ENCODE measurements at places on chromosomes 16 and 17.

DNA sequence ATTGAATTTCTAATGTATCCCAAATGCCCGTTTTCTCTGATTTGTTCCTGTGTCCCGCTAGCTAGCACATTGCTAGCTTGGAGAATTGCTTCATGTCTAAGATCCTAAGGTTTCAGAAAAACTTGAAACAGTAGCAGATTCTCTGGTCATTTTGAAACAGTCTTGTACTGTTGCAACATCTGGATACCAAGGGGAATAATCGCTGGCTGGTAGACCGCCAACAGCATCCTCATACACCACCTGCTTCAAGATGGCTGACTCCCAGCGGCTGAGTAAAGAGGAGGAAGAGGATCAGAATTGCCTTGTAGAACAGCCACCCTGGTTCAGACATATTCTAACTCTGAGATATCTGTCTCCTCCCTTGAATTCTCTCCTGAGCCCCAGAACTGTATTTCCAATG, 226.7 kb upstream of the ELAC2 start:
- no peak for DNase-seq

GRCh38 chr16:5678371-5678770, 580.8 kb upstream of the EEF2KMT start:
- no peak for DNase-seq

- no peak for DNase-seq
These were observed 110.8 kb upstream of the SMURF2 start for GRCh38 chr17:64772845-64773299.

DNA sequence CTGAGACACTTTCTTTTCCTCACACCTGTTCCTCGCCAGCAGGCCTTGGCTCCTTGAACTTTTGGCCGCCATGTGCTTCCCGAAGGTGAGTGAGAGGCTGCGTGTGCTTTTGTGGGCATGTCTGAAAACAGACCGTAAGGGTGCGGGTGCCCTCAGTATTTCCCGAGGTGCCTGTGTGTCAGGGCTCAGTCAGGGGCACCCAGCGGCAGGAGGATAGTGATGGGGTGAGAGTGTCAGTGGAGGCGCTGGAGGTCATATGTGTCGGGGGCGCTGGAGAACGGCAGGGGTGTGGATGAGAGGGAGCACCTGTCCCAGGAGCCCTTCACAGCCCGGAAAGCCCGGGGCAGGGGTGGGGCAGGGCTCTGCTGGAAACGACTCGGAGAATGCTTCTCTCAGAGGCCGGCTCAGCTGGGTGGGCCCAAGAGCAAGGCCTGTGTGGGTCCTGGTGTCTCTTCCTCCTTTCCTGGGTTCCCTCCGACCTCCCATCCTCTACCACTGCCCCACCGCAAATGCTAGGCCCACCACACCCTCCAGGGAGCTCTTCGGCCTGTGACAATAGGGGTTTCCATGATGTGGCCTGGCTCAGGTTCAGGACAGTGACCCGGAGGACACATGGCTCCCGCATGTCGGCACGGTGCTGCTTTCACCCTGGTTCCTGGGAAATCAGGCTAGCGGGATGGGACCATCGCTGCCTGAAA, 451 bp downstream of the IL32 start:
- DNase-seq: no peak

DNA sequence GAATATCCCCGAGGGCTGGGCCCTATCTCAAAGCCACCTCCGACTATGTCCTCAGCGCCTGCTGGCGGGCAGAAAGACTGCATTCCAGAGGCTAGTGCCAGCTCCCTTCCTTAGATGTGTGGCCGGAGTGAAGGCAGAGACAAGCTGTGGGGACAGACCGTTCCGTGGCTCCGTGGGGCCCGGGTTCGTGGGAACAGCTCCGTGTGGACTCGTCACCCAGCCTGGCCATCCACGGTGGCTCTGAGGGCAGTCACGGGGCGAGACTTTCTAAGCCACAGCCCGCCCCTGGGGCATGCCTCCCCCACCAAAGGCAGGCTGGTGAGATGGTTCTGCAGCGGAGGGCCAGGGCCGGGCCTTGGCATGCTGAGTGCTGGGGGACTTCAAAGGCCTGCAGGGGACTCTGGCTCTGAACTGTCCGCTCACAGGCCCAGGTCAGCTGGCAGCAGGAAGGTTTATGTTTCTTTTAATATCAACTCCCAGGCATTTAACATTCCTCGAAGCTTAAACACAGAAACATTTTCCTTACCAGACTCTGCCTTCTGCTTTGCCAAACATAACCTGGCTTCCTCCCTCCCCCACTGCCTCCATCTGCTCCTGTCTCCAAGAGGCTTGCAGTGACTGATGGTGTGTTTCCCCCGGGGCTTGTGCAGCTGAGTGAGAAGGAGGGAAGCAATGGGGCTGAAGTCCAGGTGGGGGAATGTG, 50.4 kb downstream of the TIMM22 start:
- no peak for DNase-seq

- DNase-seq: no peak
These were observed 103.3 kb upstream of the CACNG3 start for GRCh38 chr16:24152826-24153225.

DNA sequence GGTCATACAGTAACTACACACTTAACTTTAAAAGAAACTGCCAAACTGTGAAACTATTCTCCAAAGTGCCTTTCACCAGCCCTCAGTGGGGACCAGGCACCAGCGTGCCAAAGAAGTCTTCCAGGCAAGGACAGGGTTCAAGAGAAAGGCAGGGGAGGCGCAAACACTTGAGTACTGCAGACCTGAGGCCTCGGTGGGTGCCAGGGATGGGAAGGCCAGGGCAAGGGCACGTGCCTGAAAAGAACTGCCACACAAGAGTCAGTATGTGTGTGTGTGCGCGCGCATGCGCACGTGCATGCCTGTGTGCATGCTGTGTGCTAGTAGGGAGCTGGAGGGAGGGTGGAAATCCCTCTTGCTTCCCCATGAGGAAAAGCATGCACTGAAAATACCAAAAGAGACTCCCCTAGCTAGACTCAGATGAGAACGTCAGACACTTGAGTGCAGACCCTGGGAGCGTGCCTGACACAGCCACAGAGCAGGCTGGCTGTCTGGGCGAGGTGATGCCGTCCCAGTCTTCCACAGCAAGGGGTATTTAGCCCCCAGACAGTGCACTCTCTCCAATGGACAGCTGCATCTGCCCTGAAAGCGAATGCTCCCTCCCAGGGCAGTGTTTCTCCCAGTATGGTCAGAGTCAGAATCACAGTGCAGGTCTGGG, 40.1 kb upstream of the GSG1L start:
- DNase-seq: no peak

GRCh38 chr16:61820398-61820797, 215.8 kb downstream of the CDH8 start:
- DNase-seq: no peak

- no peak for DNase-seq
These were observed 2.2 kb upstream of the BAHCC1 start for GRCh38 chr17:81392909-81393654.

GRCh38 chr17:28384281-28385036, 13.0 kb downstream of the SARM1 start:
- peak; percentile 62 for DNase-seq

DNA sequence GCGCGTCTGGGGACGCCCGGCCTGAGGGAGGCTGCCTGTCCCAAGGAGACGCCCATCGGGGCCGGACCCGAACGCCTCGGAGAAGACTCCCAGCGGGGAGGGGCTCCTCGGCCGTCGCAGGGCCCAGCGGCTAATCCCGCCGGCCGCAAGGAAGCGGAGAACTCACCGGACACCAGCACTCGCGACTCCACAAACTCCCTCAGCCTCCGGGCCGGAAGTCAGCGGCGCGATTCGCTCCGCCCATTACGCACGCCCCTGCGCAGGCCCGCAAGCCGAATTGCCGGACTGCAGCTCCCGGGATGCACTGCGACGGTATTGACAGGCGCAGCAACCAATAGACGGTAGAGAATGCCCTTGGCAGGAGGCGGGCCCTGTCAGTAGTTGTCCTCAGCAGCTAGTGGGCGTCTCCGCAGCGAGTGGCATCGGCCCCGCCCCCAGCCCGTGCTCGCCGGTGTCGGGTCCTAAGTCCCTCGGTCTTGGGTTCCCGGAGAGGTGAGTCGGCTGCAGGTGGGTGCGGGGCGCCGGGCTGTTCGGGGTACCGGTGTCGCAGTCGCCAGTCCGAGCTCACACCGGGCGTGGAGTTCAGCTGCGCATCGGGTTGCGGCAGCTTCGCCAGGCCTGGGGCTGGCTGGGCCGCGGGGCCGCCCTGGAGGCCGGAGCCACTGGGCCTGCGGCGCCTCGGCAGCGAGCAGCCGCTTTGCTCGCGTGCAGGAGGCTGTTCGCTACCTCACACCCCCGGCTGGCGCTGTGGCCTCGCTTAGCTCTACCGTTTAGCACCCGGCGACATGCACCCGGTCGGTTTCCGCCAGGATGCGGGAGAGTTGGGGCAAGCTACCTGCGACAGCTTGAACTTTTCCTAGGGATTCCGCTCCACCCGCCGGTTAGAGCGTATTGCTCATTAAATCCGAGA, at the start of the genes ZNF174 and ZSCAN32:
TSS of gene ZNF174 (plus strand) at position 437 of the 910 bp plus-strand sequence. CDS start 790 bp downstream, outside the sequence.
TSS of gene ZSCAN32 (minus strand) at position 226 of the 910 bp plus-strand sequence. CDS start 3,447 bp downstream, outside the sequence.
- peak; percentile 99 for DNase-seq

DNA sequence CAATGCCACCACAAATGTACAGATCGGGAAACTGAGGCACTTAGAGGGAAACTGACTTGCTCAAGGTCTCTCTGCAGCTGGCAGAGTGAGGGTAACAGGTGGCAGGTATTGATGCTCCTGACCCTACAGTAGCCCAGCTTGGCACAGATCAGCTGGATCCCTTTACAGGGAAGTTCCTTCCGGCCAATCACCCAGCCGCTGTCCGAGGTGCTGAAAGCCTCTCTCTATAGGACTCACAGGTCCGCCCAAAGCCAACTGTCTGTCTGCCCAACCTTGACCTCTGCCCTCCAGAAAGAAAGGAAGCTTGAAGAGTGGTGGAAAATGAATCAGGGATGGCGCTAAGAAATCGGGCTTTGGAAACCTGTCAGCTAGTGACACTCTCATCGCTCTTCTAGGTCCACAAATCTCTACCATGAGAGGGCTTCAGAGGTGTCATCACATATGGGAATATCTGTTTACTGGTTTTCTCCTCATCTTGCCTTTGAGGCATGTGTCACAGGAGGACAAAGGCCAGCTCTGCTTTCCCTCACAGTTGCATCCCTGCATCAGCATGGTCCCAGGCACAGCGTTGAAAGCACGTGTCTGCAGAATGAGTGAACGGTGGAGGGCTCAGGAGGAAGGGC, 246.2 kb downstream of the KATNIP start:
- no peak for DNase-seq

GRCh38 chr17:69769050-69769449, 306.0 kb upstream of the KCNJ16 start:
- no peak for DNase-seq

- DNase-seq: peak; percentile 26
These were observed 219.2 kb downstream of the C16orf78 start for GRCh38 chr16:49592546-49593423.

GRCh38 chr16:3029491-3030221, 5.8 kb downstream of the THOC6 start:
- DNase-seq: peak; percentile 42

DNA sequence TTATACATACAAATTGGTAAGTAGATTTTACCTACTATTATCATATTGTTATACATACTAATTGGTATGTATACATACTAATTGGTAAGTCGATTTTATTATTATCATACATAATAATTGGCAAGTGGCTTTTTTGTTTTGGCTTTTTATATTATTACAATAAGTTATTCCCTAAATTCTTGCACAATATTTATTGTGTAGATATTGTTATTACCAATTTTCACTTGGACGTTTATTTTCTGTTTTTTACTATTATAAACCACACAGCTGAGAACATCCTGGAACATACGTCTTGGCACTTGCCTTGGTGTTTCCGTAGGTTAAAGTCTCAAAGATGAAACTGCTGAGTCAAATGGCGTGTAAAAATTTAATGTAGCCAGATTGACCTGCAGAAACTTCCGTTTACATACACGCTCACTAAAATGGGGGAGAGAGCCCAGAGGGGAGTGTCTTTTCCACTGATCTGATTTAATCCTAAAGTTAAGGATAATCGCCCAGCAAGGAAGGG, 18.9 kb downstream of the GNGT2 start:
- no peak for DNase-seq

- no peak for DNase-seq
These were observed 11.1 kb downstream of the PTRH2 start for GRCh38 chr17:59695945-59696681.

- DNase-seq: no peak
These were observed 2.2 kb upstream of the MPG start for GRCh38 chr16:75580-76501.

GRCh38 chr17:27640790-27641189, 9.8 kb downstream of the LGALS9 start:
- no peak for DNase-seq

DNA sequence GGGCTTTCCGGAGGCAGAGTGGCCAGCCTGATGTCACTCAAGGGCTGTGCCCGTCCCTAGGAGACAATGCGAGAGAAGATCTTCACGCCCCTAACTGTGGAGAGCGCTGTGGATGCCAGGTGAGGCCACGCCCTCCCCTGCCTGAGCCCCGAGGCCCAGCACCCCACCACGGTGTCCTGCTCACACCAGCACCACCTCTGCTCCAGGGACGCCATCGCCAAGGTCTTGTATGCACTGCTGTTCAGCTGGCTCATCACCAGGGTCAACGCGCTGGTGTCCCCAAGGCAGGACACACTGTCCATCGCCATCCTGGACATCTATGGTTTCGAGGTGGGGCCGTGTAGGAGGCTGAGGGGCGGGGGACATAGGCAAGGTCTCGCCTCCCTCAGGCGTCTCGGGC, 27.8 kb downstream of the MYO15A start:
- DNase-seq: no peak

DNA sequence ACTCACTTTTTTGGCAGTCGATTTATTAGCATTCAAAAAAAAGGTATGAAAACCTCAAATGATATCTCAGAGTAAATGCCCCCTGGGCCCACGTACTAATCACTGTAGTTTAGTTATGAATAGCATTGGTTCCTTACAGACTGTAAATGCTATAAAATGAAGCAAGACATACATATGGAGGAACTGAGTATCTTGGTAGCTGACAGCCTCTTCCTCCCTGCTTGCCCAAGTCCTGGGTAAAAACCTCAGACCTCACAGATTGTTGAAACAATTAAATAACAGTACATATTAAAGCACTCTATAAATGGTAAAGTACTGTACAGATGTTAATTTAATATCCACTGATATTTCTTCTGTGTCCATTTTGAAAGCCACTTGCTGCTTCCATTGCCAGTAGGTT, 33.2 kb upstream of the ABCC11 start:
- DNase-seq: no peak
